ENCODE measurements at places on chromosomes 6 and 20. TPM values are rescaled to one million over a fixed set of nuclear protein-coding genes. Genes with fewer than 3 reads are reported as not detected.

Gene NKX2-4
- total RNA-seq, result not detected

Gene TCP11
- 0.13 TPM for total RNA-seq

Gene ZFP57
- 0.51 TPM for total RNA-seq

Gene USP49
- total RNA-seq, result 2.0 TPM

Gene IP6K3
- not detected for total RNA-seq

Gene TDRD6
- total RNA-seq, result under 0.01 TPM

- DNase-seq, result peak; percentile 35
Observed at GRCh38 chr6:144413418-144413817, 128.3 kb downstream of the UTRN start.

DNA sequence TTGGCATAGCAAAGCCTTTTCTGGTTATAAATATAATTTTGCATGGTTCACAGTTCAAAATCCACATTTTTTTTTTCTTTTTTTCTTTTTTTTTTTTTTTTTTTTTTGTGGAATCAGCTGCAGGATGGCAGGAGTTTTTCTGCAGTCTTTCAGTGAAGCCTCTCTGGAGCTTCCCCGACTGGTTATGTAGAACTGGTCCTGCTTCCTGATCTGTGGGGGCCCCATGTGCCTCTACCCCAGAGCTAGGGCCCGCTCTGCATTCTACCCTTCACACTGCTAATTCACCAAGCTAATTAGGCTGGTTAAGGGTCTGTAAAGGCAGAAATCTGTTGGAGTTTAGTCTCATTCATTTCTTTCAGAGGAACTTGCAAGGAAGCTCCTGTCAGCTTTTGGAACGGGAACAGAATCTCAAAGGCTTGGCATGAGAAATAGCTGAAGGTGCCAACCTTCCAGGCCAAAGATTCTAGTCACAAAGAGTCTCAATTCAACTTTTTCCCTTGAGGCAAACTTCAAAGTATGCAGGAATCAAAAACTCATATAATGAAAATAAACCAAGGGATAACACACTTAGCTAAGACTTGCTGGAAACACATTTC, 45.5 kb downstream of the HMGN3 start:
- DNase-seq, result no peak

- DNase-seq, result no peak
Observed at GRCh38 chr6:116577486-116577885, 6.2 kb downstream of the RWDD1 start.

DNA sequence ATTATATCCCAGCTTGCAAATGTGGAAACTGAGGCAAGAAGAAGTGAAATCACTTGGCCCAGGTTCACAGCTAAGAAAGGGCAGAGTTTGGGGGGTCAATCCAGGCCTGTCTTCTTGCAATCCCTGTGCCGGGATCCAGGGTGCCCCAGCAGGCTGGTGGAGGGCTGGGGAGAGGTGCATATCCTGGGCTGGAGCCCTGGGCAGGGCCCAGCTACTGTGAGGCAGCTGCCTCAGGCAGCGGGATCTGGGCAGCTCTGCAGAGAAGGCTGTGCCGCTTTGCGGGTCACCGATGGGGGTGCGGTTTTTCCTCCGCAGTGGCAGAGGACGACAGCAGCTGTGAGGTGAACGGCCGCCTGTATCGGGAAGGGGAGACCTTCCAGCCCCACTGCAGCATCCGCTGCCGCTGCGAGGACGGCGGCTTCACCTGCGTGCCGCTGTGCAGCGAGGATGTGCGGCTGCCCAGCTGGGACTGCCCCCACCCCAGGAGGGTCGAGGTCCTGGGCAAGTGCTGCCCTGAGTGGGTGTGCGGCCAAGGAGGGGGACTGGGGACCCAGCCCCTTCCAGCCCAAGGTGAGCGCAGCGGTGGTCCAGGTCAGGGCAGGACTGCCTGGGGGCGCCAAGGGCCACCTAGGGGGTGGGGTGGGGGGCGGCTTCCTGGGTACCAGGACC, 9.4 kb downstream of the CCN5 start:
- no peak for DNase-seq

GRCh38 chr6:6256886-6257285, 63.6 kb downstream of the F13A1 start:
- DNase-seq, result no peak

DNA sequence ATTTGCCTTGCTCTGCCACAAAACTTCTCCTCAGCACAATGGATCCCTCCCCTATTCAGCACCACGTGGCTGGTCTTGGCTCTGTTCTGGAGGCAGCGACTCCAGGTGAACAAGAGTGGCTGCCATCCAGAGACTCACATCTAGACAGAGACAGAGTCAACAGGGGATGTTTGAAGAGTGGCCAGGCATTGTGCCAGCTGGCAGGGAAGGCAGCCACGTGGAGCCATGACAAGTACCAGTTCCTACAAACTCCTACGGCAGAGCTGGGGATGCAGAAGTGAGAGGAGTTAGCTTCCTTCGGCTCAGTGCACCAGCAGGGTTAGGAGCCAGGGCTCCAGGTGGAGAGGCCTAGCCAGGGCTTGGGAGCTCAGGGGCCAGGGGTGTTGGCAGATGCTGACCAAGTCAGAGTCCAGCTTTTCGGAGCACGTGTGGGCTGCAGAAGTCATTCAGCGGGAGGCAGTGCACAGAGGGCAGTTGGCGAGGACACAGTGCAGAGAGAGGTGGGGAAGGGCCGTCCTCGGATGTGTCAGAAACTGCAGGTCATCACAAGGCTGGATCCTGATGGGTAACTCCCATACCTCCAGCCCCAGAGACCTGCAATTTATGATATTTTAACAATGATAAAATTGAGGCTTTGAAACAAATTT, 171.7 kb upstream of the PDE10A start:
- DNase-seq, result peak; percentile 53

DNA sequence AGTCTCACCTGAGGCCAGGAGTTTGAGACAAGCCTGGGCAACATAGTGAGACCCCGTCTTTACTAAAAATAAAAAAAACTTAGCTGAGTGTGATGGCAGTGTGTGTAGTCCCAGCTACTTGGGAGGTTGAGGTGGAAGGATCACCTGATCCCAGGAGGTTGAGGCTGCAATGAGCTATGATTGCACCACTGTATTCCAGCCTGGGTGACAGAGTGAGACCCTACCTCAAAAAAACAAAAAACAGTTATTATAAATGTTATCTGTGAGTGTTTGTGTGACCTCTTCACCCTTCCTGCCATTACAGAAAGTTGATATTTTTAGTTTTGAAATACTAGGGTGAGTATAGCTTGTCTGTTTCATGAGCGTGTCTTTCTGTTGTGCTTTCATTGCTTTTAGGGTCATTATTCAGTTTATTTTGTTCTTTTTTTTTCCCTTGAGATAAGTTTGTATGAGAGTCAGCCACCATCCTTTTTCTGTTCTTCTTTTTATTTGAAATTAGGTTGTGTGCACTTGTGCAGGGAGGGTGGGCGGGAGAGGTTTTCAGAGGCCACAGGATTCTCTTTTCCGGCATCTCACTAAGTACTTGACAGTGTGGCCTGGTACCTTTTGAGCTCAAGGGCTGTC, 26.2 kb downstream of the CDYL start:
- DNase-seq, result no peak

GRCh38 chr6:120083186-120083585, 733.6 kb upstream of the MAN1A1 start:
- no peak for DNase-seq

DNA sequence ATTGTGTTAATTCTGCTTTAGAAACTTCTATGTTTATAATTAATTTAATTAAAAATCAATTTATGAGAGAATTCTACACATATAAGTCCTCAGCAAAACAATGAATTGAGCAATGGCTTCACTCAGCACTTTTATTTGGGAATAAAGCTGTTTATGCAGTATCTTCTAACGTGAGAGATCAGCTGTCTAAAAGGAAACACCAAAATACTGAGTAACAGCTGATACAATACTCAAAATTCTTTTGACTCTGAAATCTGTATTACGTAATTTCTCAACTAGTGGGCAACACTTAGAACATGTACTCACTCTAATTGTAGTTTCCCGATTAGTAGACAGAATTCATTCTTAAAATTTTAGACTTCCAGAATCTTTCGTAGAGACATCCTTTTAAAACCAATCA, 49.8 kb downstream of the MAP3K7 start:
- DNase-seq, result no peak

DNA sequence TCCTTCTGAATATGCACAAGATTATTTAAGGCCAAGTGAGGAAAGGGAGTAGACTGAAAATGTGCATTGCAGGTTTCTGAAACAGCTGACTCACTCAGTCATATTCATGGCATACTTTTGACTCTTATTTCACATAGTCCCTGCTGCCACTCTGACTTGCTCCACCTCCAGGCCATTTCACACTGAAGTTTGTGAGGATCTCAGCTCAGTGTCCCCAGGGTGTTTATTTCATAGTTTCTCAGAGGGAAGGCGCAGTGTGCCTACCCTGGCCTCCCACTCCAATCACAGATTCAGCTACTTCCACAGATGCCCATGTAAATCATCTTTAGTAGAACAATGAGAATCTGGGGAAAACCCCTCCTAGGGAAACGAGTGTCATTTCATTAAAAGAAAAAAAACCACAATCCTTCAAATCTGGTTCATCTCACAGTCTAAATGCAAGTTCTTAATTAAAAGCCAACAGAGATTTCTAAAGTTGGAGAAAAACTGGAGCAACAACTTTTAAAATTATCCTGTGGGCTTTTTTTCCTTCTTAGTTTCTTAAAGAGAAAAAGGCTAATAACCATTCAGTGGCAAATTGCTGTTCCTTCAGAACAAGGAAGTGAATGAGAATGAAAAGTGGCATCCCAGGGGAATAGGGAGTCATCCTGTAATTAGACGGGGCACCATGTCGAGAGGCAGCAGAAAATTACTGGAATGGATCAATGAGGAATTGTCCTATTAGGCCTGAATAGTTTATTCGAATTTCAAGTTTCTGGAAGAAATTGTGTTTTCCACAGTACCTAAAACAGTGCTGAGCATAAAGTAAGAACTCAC, 133.6 kb downstream of the TFAP2B start:
- no peak for DNase-seq

DNA sequence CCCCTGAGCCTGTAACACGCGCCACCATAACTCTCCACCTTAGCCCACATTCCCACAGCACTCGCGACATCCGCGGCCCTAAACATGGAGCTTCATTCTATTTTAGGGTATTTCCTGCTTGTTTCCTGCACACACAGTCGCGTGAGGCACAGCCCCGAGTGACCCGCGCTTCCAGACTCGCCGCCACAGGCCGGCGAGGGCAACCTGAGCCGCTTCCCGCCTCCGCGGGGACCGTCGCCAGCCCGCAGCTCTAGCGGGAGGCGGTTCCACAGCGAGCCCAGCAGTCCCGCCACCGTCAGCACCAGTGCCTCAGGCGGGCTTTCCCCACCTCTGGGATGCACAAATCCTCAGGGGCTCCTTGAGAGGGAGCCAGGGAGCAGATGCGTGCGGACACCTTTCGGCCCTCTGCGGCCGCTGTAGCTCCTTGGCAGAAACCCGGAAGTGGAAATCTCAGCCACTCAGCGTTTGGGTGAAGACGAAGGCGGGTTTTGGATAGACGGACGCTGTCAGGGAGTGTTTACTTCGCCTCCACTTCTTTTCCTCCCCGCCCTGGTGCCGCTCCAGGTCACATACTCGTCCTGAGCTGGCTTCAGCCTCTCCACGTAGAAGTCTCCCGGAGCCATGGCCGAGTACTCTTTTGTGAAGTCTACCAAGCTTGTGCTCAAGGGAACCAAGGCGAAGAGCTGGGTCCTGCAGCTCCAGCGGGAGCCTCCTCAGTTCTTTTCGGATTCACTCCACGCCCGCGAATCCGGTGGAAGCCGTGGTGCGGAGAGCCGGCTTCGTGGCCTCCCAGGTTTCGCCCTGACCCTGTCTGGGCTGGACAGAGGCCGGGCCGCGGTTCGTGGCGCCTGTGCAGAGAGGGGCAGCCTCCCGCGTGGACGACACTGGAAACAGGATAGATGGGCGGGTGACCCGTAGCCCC, 2177.4 kb upstream of the DEFB115 start:
- no peak for DNase-seq

DNA sequence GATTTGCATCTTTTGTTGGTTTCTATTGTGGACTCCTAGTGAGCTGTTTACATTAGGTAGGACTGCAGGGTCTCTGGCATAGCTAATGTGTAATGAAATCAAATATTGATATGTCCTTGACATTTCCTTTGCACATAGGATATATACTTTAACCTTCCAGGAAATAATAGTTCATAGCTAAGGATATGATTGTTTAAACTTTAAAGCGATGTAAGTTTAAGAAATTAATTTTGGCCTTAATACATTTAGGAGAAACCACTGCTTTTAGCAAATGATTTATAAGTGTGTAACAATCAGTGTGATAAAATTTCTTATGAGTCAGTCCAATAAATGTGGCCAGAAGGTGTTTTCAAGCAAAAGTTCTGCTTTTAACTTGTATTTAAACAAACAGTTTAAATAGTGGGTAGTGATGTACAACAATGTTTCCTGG, 171.8 kb downstream of the HS3ST5 start:
- DNase-seq, result no peak

- peak; percentile 94 for DNase-seq
Observed at GRCh38 chr6:111603040-111603439, 2.6 kb downstream of the TRAF3IP2 start.

- DNase-seq, result peak; percentile 47
Observed at GRCh38 chr6:107064579-107065065, 36.6 kb downstream of the MTRES1 start.

DNA sequence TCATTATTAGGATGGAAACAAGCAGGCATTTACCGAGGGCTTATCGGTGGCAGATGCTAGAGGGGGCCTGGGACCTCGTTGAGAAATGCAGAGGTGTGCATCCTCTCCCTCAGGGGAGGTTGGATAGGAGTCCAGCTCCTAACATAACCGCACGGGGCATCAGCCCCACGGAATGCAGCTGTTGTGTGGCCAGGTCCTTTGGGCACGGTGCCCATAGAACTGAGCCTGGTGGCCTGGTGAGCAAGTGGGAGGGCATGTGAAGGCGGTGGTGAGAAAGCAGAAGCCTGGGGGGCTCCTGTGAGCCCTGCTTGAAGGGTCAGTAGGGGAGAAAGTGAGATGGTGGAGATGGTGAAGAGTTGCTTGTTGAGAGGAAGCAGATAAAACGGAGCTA, 143.7 kb downstream of the CDH26 start:
- DNase-seq, result no peak

- no peak for DNase-seq
Observed at GRCh38 chr20:58038123-58038654, 190.3 kb downstream of the ANKRD60 start.

DNA sequence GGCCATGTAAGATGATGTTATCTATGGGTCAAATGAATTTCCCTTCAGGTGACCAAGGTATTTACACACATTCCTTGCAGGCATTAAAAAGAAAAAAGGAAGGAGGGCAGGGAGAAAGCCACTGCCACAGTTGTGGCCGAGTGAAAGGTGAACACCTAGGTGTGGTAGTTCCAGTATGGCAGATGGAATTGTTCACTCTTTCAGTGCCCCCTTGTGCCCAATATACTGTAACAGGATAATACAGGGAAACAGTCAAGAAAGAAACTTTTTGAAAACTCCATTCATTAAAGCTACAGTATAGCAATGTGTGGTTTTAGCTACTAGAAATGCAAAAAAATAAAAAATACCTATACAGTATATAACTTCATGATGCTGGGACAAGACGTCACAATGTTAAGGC, 52.1 kb downstream of the BMP2 start:
- DNase-seq, result peak; percentile 48

All from dermis microvascular lymphatic vessel endothelial cell (primary cell).